ENCODE measurements at places on chromosomes 2 and 18.

- no peak for DNase-seq
Observed at GRCh38 chr2:189454009-189454408, 12.7 kb downstream of the WDR75 start.

DNA sequence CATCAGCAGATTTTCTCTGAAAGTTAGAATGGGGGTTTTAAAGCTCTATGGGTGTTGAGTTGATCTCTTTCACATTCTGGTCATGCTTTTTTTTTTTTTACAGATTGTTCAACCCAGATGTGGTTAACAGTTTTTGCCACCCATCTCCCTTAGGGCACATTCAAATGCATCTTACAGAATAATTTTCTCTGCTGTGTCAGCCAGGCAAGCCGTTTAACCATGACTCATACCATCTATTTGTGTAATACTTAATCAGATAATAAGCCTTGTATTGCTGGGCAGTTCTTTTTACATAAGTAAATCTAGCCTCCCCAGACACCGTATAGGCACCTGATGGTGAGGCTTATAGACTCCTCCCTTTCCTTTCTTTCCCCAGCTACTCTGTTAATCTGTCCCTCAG lies 62.0 kb downstream of the TGIF1 start:
- DNase-seq: no peak

- no peak for DNase-seq
Observed at GRCh38 chr2:20033322-20033721, 18.1 kb downstream of the LAPTM4A start.

DNA sequence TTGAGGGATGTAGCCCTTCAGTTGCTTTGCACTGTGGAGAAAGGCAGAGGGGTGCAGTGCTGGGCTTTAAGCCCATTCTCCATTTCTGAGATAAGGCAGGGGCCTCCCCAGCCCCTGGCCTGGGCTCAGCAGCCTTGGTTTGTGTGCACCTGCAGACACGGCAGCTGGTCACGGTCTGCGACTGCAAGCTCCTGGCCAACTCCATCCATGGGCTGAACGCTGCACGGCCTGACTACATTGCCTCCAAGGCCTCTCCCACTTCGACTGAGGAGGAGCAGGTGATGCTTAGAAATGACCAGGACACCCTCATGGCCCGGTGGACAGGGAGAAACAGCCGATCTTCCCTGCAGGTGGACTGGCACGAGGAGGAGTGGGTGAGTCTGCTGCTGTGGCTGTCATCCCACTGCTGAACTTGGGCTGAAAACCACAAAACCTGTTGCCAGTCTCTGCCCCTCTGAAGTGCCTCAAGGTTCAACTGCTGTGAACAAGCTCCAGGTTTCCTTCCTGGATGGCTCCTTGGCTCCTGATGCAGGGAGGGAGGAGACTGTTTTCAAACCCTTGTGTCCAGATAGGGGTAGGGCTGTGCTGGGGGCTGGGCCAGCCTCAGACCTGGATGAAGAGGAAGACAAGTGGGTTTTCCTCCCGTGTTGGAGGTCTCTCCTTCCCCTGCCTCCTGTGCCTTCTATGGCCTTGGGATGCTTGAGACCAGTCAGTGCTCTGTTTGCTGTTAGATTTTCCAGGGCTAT lies 54.0 kb downstream of the COA5 start:
- no peak for DNase-seq

DNA sequence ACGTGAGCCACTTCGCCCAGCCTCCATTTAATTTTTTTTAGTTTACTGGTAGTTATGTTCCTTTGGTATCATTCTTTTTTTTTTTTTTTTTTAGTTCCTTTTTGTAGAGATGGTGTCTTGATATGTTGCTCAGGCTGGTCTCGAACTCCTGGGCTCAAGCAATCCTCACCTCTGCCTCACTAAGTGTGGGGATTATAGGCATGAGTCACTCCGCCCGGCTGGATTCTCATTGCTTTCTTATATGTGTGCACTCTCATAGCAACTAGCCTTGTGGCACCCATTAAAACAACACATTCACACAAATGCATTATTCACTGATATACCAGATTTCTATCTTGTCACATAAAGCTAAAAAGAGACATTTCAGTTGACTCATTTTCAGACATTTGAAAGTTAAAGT lies 4.2 kb downstream of the TTC27 start:
- no peak for DNase-seq

DNA sequence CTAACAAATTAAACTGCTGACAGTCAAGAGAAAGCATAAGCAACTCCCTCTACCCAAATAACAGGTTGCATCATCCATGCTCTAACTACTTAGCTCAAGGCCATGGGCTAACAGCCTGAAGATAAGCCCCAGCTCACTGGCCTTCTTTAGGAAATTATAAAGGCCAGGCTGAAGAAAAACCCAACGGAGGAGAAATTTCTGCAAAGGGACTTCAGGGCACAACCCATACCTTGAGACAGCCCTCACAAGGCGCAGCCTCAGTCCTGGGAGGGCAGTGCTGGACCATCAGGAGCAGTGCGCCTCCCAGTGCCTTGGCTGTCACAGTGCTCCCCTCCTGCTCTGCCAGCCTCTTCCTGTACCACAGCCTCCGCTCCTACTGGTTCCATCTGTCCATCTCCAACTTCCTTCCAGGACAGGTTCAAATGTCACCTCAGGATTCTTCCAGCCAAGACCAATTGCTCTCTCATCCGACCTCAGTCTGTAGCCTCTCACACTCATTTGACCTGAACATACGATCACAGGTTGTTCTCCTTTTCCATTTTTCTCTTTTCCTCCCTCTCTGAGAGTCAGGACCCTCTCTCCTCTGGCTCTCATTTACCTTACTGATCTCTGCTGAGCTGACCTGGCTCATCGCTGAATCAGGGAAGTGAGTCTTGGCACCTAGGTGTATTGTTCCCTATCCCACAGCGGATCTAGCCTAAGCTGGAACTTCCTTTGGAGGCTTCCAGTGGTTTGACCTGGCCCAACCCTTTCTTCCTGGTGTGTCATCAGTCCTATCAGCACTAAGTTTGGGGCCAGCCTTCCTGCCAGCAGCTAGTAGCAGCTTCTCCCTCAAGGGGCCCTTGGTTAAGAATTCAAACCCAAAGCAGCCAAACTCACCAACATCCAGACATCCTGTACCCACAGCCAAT lies 1.9 kb downstream of the MCFD2 start:
- DNase-seq: no peak

DNA sequence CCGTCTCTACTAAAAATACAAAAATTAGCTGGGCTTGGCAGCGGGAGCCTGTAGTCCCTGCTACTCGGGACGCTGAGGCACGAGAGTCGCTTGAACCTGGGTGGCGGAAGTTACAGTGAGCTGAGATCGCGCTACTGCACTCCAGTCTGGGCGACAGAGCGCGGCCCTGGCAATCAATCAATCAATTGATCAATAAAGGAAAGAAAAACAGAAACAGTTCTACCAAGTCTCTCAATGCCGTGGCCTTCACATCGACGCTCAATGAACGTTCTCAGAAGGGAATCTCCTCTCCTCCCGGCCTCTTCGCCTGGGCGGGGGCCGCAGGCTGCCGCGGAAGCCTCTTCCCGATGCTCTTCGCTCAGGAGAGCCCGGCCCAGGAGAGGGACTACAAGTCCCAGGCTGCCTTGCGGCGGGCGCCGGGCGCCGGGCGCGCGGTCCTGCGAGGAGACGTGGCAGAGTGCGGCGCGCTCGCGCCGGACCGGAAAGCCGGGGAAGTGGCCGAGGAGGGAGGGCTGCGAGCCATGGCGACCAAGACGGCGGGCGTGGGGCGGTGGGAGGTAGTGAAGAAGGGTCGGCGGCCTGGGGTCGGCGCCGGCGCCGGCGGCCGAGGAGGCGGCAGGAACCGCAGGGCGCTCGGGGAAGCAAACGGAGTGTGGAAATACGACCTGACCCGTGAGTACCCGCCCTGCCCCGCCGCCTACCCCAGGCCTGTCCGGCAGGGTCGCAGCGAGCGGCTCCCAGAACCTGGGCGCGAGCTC lies at the start of gene TMEM214:
Gene TMEM214, plus strand, starts transcription at position 471 of the 758 bp plus-strand sequence. Its CDS starts 51 bp downstream, at position 522.
- DNase-seq: no peak

DNA sequence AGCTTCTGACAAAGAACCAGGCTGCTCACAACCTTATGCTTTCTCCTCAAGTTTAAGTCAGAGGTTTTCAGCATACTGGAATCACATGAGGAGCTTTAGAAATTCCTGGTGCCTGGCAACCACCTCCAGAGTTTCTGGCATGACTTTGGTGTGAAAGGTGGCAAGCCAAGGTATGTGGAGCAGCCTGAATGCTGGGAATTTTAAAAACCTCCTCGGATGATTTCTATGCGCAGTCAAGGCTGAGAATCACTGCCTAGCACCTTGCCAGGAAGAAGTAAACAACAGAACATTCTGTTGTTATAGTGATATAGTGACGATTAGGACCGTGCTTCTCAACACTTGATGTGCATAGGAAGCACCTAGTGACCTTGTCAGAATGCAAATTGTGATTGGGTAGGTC lies 11.7 kb downstream of the CCBE1 start:
- DNase-seq: no peak

- DNase-seq: no peak
Observed at GRCh38 chr2:237254369-237254861, 159.5 kb downstream of the COL6A3 start.

DNA sequence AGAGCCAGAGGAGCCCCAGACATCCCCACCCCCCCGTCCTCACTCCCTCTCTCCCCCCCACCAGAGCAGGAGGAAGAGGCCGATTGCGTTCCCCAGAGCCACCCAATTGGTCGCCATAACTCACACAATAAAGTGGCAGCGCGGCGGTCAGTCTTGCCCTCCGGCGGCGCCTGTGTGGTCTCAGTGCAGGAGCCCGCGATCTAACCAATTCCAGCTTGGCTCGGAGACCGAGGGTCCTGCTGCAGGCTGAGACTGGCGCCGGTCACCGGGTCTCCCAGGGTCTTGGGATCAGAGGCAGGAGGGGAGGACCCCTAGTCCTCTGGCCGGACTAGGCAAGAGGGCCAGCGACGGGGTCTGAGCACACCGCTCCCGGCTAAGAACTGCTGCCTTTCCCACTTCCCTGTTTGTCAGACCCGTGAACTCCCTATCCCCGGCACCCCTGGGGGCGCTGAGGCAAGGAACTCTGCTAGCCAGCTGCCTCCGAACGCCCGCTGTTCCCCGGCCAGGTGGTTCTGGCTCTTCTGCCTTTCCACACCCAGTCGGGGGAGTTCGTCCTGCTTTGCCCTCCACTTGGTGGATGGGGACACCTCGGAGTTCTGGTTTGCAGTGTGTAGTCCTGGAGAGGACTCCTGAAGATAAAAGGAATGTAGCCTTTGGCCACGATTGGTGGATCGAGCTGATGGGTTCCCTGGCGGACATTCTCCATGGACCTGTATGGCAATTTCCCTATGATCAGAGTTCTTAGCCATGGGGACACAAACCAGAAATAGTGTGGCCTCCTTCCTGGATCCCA lies 1.0 kb upstream of the HOXD12 start:
- DNase-seq: no peak
